Cardiac ventricle fibroblast (primary cell): ENCODE measurements at places on chromosomes 12 and 14. TPM values are rescaled to one million over a fixed set of nuclear protein-coding genes. Genes with fewer than 3 reads are reported as not detected.

Gene TOMM20L
- not detected in 2 replicates for total RNA-seq

Gene TAS2R42
- not detected in 2 replicates for total RNA-seq

Gene LTA4H
- 74.5 and 75.1 TPM in 2 replicates for total RNA-seq

Gene MTA1
- total RNA-seq: 66.3 and 70.3 TPM in 2 replicates

Gene E2F7
- total RNA-seq: 0.25 and 0.44 TPM in 2 replicates

Gene EML1
- total RNA-seq: 19.1 and 21.5 TPM in 2 replicates

Gene OAS2
- 8.3 and 8.4 TPM in 2 replicates for total RNA-seq

Gene AMDHD1
- not detected in 2 replicates for total RNA-seq

Gene TMEM121
- 9.3 and 9.9 TPM in 2 replicates for total RNA-seq

Gene BBS10
- 9.1 and 10.8 TPM in 2 replicates for total RNA-seq

Gene KRT77
- not detected in 2 replicates for total RNA-seq

Gene OASL
- total RNA-seq: 0.24 and 0.37 TPM in 2 replicates

Gene DGLUCY
- 37.0 and 50.5 TPM in 2 replicates for total RNA-seq

Gene ART4
- total RNA-seq: 12.4 and 15.6 TPM in 2 replicates

Gene CNTN1
- total RNA-seq: not detected in 2 replicates

Gene OTX2
- total RNA-seq: not detected in 2 replicates

Gene DERA
- 28.0 and 29.5 TPM in 2 replicates for total RNA-seq

Gene KRT3
- total RNA-seq: not detected in 2 replicates

Gene SYNDIG1L
- total RNA-seq: not detected in 2 replicates

Gene FOXN3
- 37.9 and 50.0 TPM in 2 replicates for total RNA-seq

Gene TAS2R20
- total RNA-seq: 0.62 and 1.0 TPM in 2 replicates

Gene TAS2R30
- total RNA-seq: 0.59 and 1.8 TPM in 2 replicates

Gene PDE3A
- 5.9 and 7.4 TPM in 2 replicates for total RNA-seq

Gene LHX5
- not detected in 2 replicates for total RNA-seq

Gene KRT5
- 0.78 and 1.4 TPM in 2 replicates for total RNA-seq

Gene SMCO3
- total RNA-seq: 0.24 and 0.81 TPM in 2 replicates

Gene MSI1
- total RNA-seq: not detected in 2 replicates

Gene TAS2R8
- total RNA-seq: not detected in 2 replicates

Gene ITGA5
- total RNA-seq: 117 and 137 TPM in 2 replicates

Gene ADAM21
- 0.34 and 0.81 TPM in 2 replicates for total RNA-seq

Gene TAS2R14
- total RNA-seq: 0.98 and 1.6 TPM in 2 replicates

Gene TAS2R50
- total RNA-seq: 2.1 and 2.7 TPM in 2 replicates

Gene FLVCR2
- total RNA-seq: 3.7 and 4.6 TPM in 2 replicates

Gene IGFBP6
- total RNA-seq: 457 and 644 TPM in 2 replicates

Gene C12orf60
- 1.8 and 3.7 TPM in 2 replicates for total RNA-seq

Gene PDZRN4
- total RNA-seq: not detected in 2 replicates

Gene ORMDL2
- total RNA-seq: 8.5 and 15.4 TPM in 2 replicates

Gene RAD9B
- total RNA-seq: 0.05 TPM in 1 of 2 replicates, not detected in the other

Gene HVCN1
- total RNA-seq: 0.88 and 1.5 TPM in 2 replicates

Gene SIX4
- total RNA-seq: 4.0 and 4.4 TPM in 2 replicates

Gene CLMN
- total RNA-seq: 1.6 and 5.1 TPM in 2 replicates

Gene AVPR1A
- total RNA-seq: not detected in 2 replicates

Gene B3GNT4
- 0.15 TPM in 1 of 2 replicates, not detected in the other for total RNA-seq

Gene PHC1
- 12.2 and 15.4 TPM in 2 replicates for total RNA-seq

Gene SOX5
- 0.81 and 1.6 TPM in 2 replicates for total RNA-seq

Gene FGF23
- not detected in 2 replicates for total RNA-seq

Gene CREBL2
- total RNA-seq: 22.0 and 28.7 TPM in 2 replicates
